Activated T-helper 1 cell treated with anti-CD3 and anti-CD28 coated beads, Interleukin-12 subunit alpha, Interleukin-12 subunit beta, Interleukin-2, Interleukin-4 antibody, amounts not matched to agents 30 ng/mL and 10 ng/mL and 1 ng/mL, durations not matched to agents 14 hours and 24 hours and 36 hours (primary cell): ENCODE measurements at places on chromosomes 3 and 15.
A peak's percentile ranks its signal among the peaks of the same experiment; 100 is the strongest.

- DNase-seq: no peak
Measured at GRCh38 chr15:57890351-57890750, 175.2 kb downstream of the ALDH1A2 start.

- DNase-seq: no peak
Measured at GRCh38 chr15:85168642-85169173, 187.1 kb downstream of the PDE8A start.

- DNase-seq: no peak
Measured at GRCh38 chr3:5707794-5708193, 520.3 kb downstream of the EDEM1 start.

- no peak for DNase-seq
Measured at GRCh38 chr15:98896802-98897732, 110.5 kb downstream of the PGPEP1L start.

GRCh38 chr3:23203708-23204330 lies 692 bp downstream of the UBE2E2 start:
- DNase-seq: no peak

DNA sequence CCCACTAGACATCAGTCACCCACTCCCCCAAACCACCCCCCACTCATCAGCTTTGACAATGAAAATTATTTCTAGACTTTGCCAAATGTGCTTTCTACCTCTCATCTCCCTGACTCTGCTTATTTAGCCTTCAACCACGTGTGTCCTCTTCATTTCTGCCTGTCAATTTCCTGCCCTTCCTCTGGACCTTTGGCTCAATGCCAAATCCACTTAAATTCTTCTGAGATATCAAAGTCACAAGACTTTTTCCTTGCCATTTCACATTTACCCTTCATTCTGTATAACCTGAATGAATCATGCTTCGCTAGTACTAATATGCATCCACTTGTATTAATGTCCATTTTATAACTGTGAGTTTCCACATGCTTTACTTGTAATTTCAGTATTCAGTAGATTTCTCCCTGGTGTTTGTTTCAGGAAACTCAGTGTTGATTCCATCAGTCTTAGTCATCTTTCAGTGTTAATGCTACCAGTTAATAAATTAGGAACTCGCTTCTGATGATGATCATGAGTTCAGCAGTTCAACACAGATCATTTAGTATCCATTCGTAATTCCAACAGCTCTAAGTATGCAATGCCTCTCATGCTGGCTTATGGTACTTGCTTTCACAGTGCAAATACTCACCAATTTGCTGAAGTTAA lies 128.2 kb upstream of the OSTN start:
- DNase-seq: no peak

- DNase-seq: no peak
Measured at GRCh38 chr3:5787861-5788488, 600.5 kb downstream of the EDEM1 start.

- no peak for DNase-seq
Measured at GRCh38 chr3:126342991-126343648, 14.1 kb downstream of the KLF15 start.

- no peak for DNase-seq
Measured at GRCh38 chr3:32860499-32860898, 42.7 kb downstream of the TRIM71 start.

- DNase-seq: peak; percentile 44
Measured at GRCh38 chr3:48400824-48401433, 28.9 kb downstream of the FBXW12 start.

GRCh38 chr3:139770577-139770976 lies 92.8 kb upstream of the NMNAT3 start:
- DNase-seq: no peak

- DNase-seq: no peak
Measured at GRCh38 chr3:60330107-60330506, 921.1 kb downstream of the FHIT start.

DNA sequence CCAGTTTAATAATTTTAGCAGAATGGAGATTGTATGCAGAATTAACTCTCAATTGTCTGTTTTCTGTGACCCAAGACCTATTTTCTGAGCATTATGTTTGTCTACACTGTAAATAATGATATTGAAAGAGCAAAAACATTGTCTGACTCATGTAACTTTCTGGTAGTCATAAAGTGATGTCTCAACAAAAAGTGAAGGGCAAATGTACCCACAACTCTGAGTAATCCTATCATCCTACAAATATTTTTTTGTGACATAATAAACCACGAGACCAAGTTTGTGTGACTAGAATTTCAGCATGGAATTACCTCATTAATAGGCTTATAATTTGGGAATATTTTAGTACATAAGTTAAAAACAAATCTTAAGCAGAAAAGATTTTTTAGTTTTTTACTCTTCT lies 15.4 kb upstream of the ABHD10 start:
- no peak for DNase-seq

- no peak for DNase-seq
Measured at GRCh38 chr3:29293421-29293820, 12.6 kb downstream of the RBMS3 start.

GRCh38 chr15:60787837-60788691 lies 309.1 kb upstream of the ICE2 start:
- DNase-seq: no peak

DNA sequence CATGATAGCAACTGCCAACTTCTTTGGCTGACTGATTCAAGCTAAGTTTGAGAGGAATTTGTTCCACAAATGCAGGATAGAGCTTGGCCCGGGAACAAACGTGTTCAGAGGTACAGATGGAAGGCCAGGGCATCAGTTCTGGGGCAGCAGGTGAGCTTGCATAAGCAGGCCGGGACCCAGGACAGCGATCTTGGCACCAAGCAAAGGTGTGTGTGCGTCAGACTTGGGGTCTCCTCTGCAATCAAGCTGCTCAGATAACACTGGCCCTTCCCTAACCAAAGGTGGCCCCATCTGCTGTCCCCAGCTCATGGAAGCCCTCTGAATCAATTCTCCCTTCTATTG lies 155.6 kb downstream of the MEGF11 start:
- no peak for DNase-seq

DNA sequence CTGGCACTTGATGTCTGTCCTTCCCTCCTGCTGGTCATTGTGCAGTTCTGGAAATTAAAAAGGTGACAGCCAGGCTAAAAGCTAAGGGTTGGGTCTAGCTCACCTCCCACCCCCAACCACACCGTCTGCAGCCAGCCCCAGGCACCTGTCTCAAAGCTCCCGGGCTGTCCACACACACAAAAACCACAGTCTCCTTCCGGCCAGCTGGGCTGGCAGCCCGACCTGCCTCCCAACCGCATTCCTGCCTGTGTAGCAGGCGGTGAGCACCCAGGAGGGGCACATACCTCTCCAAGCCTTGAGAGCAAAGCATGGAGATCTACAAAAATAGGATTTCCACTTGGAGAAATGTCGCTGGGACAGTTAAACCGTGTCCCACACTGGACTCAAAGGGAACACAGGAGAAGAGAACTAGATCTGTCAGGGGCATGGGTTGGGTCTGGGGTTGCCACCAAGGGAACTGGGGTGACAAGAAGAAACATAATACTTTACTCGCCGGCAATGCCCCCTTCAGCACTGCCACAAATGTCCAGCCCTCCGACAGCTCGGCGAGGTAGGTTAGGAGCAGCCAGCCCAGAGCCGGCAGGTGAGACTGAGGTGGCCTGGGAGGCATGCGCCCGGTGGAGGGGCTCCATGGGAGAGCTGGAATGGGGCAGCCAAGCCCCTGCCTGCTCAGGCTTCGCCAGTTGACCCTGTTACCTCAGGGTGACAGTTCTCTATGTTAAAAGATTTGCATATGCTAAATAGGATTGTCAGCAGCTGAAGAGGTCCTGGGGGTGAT lies 52.2 kb downstream of the EXOG start:
- no peak for DNase-seq

DNA sequence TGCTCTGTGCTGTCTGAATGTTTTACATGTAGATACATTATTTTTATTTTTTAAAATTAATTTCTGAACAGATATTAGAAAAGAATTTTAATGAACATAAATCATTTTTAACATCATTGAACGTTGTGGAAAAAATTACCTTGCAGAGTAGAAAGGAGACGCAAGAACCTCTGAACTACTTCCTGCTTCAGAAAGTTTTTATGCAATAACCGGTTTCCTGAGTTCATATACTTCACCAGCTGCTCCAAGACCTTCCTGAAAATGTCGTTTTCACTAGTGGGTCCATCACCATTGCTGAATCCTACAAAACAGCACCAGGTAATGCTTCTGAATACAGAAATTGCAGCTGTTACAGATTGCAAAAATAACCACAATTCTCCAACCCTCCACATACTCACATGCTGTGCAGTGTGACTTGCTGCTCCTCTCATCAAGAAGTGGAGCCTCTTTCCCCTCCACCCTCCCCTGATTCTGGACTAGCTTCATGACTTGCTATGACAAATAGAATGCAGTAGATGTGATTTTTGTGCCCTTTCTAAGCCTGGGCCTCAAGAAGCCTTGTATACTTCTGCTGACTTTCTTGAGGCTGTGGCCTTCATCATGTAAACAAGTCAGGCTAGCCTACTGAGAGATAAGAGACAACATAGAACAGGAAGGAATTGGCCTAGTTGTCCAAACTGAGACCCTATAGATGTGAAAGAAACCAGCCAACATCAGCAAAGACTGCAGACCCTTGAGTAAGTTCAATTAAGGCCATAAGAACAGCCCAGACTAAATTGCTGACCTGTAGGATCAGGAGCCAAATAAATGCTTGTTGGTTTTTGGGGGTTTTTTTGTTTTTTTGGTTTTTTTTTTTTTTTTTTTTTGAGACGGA lies 80.4 kb downstream of the TRANK1 start:
- DNase-seq: no peak

DNA sequence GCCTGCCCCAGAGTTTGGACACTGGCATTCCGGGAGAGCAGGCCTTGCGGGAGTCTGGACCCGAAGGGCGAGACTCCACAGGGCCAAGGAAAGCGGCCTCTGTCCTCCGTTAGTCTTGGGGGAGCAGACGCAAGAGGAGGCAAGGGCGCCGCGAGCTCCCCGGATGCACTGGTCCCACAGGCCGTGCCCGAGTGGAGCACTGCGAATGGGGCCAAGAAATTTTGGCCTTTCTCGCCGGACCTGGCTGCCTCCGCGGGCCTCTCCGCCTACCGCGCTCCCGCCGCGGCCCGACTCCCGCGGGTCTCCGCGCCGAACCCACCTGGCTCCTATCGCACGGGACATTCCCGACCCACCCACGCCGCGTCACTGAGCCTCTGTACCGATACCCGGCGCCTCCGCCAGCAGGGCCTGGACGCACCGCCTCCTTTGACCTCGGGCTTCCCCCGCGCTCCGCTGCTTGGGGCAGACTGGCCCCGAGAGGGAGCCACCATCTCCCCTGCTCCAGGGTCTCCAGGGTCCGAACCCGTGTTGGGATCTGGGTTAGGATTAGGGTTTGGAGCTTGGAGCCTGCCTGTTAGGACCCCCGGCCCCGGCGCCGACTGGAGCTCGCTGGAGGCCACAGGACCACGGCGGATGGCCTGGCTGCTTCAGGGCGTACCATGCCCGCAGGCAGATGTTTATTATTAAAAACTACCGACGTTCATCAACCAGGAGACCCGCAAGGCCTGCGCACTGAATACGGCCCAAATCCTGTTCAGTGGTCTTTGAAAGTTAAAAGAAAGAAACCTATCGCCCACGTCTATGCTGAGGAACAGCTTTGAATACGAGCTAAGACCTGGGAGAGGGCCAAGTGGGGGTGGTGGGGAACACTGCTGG lies 11.7 kb downstream of the SHOX2 start:
- no peak for DNase-seq

DNA sequence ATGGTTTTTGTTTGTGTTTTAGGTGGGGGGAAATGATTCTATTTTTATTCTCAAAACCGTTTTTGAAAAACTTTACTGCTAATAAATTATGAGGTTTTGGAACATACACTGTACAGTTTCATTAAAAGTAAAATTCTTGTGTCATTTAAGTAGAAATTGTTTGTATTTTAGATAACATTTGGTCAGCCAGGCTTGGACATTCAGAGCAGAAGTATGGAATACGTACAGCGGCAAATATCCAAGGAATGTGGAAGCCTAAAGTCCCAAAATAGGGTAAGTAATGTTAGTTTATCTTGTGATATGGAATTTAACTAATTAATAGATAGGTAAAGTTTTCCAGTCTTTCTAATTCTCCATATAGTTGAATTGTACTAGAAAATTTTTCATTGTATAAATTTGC lies 96.6 kb downstream of the SPRED1 start:
- no peak for DNase-seq

DNA sequence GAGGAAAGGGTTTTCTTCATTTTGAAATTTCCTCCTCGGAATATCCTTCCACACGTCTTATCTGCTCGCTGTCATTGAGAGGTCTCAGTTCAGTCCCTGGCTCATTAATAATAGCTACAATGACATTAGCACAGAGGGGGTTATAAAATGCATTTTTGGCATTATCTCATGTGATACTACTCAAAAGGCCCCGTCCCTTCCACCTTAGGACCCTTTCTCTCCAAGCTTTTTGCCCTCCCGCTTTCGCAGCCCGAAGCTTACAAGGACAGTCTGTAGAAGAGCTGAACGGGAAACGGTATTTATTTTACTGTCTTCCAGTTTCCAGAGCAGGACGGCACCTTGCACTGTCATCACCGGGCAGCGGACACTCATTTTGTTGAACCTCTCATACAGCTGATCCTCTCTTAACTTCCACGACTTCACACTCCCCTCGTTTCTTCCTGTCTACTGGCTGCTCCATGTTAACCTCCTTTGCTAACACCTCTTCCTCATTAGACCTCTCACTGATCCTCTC lies 5.6 kb upstream of the PLEKHO2 start:
- DNase-seq: no peak

DNA sequence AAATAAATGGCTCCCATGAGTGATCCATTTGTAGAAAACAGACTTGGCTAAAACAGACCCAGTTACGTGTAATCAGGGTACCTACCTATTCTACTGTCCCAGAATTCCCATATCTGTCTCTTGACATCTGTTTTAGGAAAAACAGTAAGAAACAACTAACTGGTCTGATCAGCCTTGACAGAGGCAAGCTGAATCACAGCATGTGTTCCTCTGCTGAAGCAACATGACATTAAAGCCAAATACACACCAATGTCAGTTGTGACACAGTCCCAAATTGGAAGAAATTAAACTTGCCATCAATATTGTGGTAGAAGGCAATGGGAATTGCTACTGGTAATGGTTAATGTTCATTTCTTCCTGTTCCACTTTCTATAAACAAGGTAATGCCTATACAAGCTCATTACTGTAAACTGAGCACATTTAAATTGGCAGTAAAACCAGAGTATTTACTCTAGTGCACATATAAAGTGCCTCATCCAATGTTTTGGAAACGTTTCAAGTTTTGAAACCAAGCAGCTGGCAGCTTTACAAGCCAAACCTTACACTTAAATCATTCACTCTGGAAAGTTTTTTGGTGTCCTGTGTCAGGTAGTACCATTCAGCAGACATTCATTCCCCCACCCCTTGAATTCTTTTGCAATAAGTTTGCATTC lies 27.0 kb downstream of the ALDH1A2 start:
- no peak for DNase-seq

- no peak for DNase-seq
Measured at GRCh38 chr15:66937588-66937987, 127.8 kb upstream of the SMAD3 start.

GRCh38 chr3:55180161-55180560 lies 252.3 kb upstream of the LRTM1 start:
- no peak for DNase-seq
